ENCODE measurements at places on chromosomes 13 and 19. TPM values are rescaled to one million over a fixed set of nuclear protein-coding genes. Genes with fewer than 3 reads are reported as not detected.
A peak's percentile ranks its signal among the peaks of the same experiment; 100 is the strongest.

DNA sequence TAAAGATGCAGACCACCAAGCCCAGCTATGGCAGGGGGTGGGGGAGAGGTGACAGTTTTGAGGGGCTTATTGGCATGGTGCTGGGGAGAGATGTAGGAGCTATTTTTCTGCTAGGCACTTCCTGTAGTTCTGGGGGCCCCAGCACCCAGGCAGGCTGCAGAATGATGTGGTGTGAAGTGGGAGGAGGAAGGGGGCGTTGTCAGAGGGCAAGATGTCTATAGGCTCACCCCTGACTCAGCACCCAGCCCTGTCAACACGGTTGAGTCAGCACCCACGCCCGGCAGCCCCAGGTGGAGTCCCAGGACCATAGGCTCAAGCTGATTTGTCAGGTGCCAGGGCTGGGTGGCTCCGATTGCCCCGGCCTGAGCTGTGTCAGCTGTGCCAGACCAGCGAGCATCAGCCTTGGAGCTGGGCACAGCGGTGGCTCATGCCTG is 5.8 kb downstream of the KLF2 start:
- DNase-seq: peak; percentile 73

GRCh38 chr13:95564733-95565291 is 12.3 kb downstream of the CLDN10 start:
- DNase-seq: no peak

GRCh38 chr13:105952973-105953290 is 582.5 kb downstream of the EFNB2 start:
- DNase-seq: no peak

- DNase-seq: no peak
Observed at GRCh38 chr13:50123515-50123861, 108.2 kb downstream of the KCNRG start.

The FSD1 gene
- not detected for total RNA-seq

- no peak for DNase-seq
Observed at GRCh38 chr13:54185101-54185500, 1156.5 kb downstream of the OLFM4 start.

GRCh38 chr19:4277191-4277696 is 1.8 kb upstream of the SHD start:
- no peak for DNase-seq

GRCh38 chr13:24922387-24922744 is 158.4 kb downstream of the RNF17 start:
- DNase-seq: no peak

GRCh38 chr19:35076657-35077056 is 35.1 kb downstream of the HPN start:
- DNase-seq: no peak

GRCh38 chr13:43222086-43222485 is 198.7 kb downstream of the DNAJC15 start:
- DNase-seq: no peak

DNA sequence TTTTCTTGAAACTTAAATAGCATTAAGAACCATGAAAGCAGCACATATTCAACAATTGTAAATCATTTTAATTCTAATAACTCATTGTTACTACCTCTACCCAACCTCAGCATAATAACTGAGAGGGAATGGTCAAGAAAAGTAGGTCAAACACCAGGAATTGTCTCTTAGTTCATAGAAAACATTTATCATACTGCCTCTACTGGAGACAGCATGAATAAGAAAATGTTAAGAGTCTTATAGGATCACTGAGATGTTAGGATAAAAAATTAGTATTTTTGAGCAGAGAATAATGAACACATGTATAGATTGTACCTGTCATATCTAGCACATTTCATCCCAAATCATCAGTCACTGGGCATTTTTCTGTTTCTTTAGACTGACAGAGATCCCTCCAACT is 515.3 kb downstream of the PCDH9 start:
- no peak for DNase-seq

DNA sequence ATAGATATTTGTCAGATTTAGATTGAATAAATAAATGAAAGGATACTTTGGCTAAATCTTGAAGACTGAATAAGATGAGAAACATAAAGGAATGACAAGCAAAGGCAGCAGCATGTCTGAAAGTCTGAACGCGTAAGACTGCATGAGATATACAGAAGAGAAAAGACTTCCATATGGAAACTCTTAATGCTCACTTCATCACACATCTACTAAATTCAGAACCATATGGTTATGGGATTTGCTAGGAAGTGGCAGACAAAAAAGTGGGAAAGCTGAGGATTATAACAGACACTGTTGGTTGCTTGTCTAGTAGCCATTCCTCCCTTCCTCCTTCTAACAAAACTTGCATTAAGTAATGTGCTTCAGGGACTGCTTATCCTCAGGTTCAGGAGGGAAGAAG is 446.7 kb downstream of the KCTD12 start:
- DNase-seq: no peak

DNA sequence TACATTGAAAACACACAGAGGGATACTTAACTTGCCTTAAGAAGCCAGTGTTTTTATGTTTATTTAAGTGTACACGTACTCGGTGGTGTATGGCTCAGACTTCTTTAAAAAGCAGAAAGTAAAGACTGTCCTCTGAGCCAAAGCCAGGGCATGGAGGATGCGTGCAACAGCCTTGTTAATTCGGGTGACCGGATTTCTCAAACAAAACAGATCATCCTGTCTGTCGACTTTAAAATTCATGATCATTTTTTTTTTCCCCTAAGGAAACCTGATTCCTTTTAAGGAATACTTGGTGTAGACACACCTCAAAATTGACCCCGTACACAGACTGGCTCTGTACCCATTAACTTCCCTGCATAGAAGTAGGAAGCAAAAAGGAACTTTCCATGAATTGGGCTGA is 124.7 kb upstream of the RNF113B start:
- DNase-seq: no peak

- no peak for DNase-seq
Observed at GRCh38 chr13:25529425-25529824, 157.7 kb downstream of the ATP8A2 start.

DNA sequence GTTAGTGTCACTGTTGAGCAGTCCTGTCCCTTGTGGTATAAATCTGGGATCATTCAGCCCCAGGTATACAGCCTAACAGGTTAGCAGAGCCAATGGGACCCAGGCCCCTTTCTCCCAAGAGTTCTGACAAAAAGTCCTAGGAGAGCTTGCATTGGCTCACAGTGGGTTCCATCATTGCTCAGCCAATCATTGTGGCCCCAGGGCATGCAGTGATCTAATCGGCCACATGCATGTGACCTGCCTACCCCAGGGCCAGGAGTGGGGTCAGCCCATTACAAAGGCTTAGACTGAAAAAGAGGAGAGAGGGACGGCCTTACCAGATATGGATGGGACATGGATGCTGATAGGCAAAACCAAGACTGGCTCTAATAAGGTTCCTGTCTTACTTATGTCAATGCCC is 41.1 kb downstream of the SPTBN4 start:
- no peak for DNase-seq

DNA sequence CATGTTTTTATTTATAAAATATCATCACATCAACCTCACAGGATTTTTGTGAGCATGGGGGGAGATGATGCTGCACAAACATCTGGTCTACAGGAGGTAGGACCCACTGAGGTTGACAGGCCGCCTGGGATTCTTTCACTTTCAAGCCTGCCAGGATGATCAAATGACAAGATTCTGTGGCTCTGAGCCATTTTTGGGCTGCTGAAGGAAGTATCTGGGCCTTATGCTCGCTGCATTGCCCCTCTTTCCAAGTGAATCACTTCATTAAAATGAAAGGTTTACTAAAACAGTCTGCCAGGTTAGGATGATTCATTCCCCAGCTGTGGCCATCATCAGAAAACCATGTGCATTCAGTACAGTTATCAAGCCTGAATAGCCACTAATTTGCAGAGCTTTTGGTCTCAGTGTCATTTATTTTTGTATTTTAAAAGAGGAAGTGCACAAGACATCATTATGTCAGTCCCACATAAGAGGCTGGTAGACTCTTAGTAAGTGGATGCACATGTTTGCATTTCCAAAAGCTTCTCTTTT is 34.4 kb downstream of the STARD13 start:
- no peak for DNase-seq

The SLC8A2 gene
- not detected for total RNA-seq

DNA sequence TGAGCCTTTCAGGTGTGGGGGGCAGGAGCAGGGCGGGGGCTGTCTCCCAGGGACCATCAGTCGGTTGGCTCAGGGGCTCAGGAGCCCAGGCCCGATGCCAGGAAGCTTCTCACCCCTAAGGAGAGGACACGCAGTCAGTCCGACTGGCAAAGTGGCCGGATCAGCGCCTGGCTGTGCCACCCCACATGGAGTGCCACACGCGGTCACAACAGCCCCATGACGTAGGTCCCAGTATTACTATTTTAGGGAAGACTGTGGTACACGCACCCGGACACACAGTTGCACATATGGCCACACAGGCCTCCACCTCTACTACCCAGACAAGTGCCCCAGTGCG is 29.3 kb upstream of the GRTP1 start:
- DNase-seq: no peak

The COL4A2 gene
- 81.7 TPM for total RNA-seq

GRCh38 chr13:20264271-20265018 is 32.3 kb upstream of the GJB6 start:
- no peak for DNase-seq

DNA sequence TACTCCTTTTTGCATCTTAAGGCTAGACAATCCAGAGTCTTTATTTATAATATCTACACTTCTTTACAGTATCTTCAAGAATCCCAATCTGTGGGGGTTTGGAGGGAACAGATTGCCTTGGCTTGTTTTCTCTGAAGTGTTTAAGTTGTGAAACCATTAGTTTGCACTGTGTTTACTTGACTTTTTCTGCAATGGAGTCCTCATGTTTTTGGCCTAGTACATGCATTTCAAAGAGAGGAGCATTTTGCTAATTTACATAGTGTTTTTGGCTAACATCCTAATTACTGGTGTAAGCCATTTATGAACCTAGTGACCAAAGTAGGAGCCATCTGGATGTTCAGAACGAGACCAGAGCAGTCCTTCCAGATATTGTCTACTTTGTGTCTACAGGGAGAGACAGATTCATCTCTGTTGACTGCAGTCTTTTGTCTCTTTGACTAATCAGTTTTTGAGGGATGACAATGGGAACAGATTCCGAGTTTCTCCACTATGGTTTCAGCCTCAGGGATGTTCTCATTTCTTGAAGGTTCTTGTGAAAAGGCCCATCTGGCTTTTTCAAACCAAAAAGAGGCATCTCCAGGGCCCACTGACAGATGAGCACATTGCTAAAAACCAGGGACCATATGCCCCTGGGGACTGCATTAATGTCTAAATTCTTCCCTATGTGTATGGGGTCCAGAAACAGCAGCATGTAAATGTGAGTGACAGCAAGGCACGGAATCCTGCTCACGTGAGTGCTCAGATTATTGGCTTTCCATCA is 53.4 kb downstream of the ING1 start:
- no peak for DNase-seq

GRCh38 chr19:19385896-19386869 is 19.3 kb upstream of the GATAD2A start:
- peak; percentile 31 for DNase-seq

- DNase-seq: no peak
Observed at GRCh38 chr13:62706048-62706447, 1290.4 kb upstream of the PCDH20 start.

The WDR87 gene
- total RNA-seq: not detected

- no peak for DNase-seq
Observed at GRCh38 chr13:91722267-91722884, 324.0 kb downstream of the GPC5 start.

GRCh38 chr13:30338331-30338851 is 31.0 kb upstream of the KATNAL1 start:
- DNase-seq: no peak

GRCh38 chr19:1311543-1312091 is 25.9 kb downstream of the EFNA2 start:
- DNase-seq: no peak

DNA sequence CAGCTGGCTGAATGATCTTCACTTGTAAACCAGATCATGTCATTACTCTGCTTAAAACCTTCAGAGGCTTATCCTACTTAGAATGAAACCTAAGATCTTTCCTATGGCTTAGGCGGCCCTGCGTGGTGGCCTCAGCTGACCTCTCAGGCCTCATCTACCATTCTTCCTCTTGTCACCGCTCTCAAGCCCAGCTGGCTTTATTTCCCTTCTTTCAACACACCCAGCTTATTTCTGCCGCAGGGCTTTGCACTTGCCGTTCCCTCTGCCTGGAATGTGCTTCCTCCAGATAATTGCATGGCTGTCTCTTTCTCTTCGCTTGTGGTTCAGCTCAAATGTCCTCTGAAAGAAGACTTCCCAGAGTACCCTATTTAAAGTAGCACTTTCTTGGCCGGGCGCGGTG is 3.6 kb upstream of the ASF1B start:
- no peak for DNase-seq

The PTH2 gene
- total RNA-seq: not detected

The ZNF441 gene
- 3.5 TPM for total RNA-seq

GRCh38 chr13:99086267-99087097 is 108.6 kb upstream of the DOCK9 start:
- peak; percentile 32 for DNase-seq

DNA sequence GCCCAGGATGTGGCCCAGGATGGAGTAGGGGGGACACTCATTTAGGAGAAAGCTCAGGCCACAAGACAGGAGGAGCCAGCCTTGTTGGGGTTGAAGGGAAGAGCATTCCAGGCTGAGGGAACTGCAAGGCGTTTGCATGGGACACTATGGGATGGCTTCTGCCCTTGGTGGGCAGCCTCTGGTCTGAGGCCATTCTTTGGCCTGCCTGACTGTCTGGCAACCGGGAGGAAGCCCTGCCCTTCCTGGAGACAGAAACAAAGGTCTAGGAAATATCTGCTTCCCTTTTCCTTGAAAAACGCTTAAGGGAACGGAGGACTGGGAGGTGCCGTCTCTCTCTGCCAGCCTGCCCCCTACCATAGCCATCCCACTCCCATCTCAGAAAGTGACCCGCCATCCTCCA is 2.8 kb upstream of the ICAM1 start:
- DNase-seq: no peak

DNA sequence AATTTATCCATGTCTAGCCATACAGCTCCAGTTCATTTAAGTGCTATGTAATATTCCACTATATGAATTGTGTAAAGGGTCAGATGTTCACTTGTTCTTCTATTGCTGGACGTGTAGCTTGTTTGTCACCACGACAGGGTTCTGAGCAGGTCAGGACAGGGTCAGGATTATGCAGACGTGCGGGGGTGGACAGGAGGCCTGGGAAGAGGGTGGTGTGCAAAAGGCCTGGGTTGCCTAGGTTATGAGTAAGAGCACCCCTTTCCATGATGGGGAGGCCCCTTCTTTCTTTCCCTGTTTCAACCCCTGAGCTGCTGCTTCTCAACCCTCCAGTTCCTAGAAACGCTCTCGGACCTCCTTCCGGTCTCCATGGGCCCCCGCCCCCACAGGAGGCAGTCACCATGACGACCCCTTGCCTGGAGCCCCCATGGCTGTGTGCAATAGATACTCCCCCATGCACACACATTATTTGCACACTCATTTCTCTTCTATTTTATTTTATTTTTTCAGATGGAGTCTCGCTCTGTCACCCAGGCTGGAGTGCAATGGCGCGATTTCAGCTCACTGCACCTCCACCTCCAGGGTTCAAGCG is 2.0 kb downstream of the EXOC3L2 start:
- DNase-seq: no peak

The GRIN2D gene
- 0.12 TPM for total RNA-seq
